Stimulated activated CD8-positive, alpha-beta memory T cell treated with anti-CD3 and anti-CD28 coated beads, Interleukin-12 subunit alpha, Interleukin-12 subunit beta, amount 100 ng/mL, for 4 hours (primary cell): ENCODE measurements at places on chromosomes 6 and 20.

DNA sequence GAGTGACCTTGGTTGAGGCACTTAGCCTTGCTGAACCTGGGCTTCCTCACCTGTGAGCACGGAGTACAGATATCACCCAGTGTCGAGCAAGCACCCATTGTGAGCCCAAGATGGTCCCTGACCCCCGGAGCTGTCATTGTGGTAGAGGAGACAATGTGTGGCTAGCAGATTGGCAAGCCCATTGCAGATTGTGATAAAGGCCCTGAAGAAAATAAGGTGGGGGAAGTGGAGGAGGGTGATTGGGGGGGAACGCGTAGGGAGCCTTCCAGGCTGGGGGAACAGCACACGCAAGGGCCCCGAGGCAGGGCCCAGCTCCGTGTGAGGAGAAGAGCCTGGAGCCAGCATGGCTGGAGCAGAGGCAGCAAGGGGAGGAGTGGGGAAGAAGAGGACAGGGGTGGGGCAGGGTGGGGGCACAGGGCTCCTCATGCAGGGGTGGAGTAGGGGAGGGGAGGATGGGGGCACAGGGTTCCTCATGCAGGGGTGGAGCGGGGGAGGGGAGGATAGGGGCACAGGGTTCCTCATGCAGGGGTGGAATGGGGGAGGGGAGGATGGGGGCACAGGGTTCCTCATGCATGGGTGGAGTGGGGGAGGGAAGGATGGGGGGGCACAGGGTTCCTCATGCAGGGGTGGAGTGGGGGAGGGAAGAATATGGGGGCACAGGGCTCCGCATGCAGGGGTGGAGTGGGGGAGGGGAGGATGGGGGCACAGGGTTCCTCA is 7.0 kb downstream of the CEBPB start:
- DNase-seq, result no peak

DNA sequence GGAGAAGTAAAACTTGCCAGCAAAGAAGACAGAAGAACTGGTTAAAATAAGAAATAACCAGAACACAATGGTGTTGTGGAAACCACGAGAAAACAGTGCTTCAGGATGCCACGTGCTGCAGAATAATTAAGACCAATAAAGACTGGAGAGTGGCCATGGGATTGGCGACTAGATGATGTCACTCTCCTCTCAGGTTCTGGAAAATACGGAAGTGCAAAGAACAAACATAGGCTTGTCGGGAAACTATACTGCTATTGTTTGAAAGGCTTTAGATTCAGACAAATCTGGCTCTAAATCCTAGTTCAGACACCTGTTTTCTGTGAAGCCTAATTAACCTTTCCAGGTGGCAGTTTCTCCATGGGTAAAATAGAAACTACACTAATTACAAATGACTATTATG is 138.4 kb upstream of the STXBP5 start:
- no peak for DNase-seq

DNA sequence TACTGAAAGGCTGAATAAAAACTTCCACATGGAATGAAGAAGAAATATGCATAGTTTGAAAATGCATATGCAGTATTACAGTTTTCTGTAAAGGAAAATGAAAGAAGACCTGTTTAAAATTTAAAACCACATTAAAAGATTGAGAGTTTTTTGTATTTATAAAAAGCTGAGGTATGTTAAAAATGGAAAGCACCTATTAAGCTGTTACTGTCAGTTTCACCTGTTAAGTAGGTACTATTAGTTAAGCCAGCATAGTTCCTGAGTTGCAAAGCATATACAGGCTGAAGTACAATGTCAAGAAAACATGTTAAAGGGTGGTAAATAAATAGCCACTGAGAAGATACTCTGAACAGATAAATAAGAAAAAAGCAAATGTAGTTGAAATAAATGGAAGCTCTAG is 69.9 kb downstream of the ATXN1 start:
- DNase-seq, result no peak

DNA sequence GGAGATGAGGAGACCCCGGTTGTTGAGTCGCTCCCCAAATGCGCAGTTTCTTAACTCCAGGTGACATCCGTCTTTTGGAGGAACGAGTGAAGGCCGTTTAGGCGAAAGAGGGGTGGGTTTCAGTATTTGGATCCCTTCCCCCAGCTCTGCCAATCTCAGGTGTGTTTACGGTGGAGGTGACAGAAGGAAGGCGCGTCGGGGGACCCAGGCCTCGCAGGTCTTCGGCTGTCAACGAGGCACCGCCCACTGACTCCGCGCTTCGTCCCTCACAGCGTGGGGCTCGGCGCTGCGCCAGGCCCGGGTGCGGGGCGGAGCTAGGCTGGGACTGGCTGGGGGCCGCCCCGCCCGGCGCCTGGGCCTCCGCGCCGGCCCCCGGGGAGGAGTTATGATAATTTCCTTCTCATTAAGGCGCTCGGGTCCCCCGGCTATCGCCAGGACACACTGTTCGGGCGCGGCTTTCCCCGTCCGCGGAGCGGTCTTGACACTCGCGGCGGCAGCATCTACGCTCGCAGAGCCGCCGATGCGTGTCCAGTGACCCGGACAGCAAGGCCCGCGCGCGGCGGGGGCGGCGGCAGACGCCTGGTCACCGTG is at the start of gene TFAP2C:
Gene TFAP2C (plus strand): TSS at position 434 of the 591 bp plus-strand sequence. CDS start 239 bp downstream, outside the sequence.
- no peak for DNase-seq

GRCh38 chr20:56249244-56249955 is 868 bp downstream of the MC3R start:
- DNase-seq, result no peak

- no peak for DNase-seq
These were observed 198.8 kb upstream of the PREP start for GRCh38 chr6:105601541-105602236.

GRCh38 chr20:53162251-53162835 is 190.2 kb downstream of the TSHZ2 start:
- no peak for DNase-seq

DNA sequence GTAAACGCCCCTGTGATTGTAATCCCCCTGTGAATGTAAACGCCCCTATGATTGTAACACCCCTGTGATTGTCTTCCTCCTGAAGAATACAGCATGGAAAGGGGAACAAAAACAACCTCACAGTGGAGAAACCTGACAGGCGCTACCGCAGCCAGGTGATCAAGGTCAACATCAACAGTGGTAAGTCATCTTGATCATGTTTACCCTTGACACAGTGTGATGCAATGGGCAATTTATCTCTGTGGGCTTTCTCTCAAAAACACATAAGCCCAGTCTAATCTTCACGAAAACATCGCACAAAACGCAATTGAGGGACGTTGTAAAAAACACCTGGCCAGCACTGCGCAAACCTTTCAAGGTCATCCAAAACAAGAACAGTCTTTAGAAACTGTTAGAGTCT is 277.2 kb downstream of the PRKN start:
- DNase-seq, result no peak

GRCh38 chr6:20069021-20069522 is 143.2 kb downstream of the MBOAT1 start:
- DNase-seq, result no peak

GRCh38 chr6:80608881-80609280 is 502.4 kb downstream of the BCKDHB start:
- DNase-seq, result no peak

- no peak for DNase-seq
These were observed 79.1 kb downstream of the SNAP25 start for GRCh38 chr20:10297684-10298240.

- no peak for DNase-seq
These were observed 23.9 kb downstream of the ZNF337 start for GRCh38 chr20:25672659-25673235.

- DNase-seq, result no peak
These were observed 47.1 kb downstream of the DST start for GRCh38 chr6:56595490-56596122.

DNA sequence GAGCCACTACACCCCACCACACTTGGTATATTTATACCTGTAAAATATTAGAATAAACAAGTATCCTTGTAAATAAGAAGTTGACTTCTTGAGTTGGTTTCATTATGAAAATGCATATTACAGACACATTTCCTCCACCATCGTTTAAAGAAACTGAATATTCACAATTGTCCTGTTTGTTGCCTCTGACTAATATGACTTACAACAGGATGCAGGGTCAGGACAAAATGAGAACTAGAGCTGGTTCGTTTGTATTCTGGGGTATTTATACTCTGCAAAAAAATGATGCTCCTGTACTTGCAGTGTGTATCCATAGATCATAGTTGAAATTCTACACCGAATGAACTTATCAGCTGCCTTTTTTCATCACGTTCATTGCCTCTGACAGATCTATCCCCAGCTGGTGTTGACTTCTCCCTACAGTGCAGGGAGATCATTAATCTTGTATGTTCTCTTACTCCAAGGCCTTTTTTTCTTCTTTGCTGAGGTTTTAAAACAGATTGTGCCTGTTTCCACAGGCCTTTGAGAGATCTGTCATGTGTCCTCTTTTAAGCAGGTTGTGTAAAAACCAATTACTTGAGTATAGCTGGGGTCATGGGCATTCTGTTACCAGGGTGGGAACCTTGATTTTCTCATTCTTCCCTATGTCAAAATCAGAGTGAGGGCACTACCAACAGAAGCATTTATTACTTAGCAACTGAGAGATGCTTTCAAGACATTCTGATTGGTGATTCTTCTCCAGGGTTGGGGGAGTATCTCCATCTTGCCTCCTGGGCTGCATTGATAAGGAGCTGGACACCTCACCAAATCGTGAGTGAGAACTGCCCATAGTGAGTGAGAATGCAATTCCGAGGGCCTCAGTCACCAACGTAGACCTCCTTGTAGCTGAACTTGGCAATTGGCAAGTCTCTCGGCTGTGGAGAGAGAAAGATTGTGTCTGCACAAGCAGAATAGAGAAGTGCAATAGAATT is 78.8 kb upstream of the CD83 start:
- DNase-seq, result no peak

DNA sequence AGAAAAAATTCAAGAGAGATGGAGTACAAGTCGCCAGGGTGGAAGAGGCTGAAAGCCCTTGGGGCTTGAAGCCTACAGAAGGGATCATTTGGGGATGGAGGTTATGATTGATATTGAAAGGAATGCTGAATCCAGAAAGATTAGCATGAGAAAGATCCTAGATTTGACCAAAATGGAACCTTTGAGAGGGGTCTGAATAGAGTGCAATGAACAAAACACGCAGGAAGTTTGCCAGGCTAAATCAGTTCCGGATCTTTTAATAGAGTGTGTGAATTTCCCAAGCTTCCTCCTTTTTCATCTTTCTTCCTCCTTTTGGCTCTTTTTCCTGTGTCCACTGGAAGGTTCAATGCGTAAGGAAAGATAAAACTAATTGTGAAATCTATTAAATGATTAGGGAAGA is 15.3 kb downstream of the IPCEF1 start:
- DNase-seq, result no peak

DNA sequence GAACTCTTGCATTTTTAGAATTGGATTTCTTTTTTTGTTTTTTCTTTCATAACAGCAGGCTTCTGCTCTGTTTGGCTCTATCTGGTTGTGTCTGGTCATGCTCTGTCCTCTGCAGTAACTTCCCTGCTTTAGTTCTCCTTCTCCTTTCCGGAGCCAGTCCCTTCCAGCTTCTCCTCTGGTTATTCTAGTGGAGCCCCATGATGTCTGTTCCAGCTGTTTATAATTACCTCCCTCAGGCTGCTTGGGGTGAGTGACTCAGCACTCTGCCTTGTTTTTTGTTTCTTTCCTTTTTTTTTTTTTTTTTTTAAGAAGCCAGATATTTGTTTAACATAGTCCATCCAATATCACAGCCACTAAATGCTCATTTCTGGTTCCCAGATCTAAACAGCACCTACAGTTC is 409.6 kb downstream of the MAFB start:
- DNase-seq, result no peak

GRCh38 chr6:109471105-109471810 is 11.8 kb downstream of the ZBTB24 start:
- no peak for DNase-seq

GRCh38 chr20:20085812-20086211 is 33.5 kb downstream of the CFAP61 start:
- DNase-seq, result no peak

- DNase-seq, result no peak
These were observed 12.8 kb downstream of the SUN5 start for GRCh38 chr20:32991383-32991782.

DNA sequence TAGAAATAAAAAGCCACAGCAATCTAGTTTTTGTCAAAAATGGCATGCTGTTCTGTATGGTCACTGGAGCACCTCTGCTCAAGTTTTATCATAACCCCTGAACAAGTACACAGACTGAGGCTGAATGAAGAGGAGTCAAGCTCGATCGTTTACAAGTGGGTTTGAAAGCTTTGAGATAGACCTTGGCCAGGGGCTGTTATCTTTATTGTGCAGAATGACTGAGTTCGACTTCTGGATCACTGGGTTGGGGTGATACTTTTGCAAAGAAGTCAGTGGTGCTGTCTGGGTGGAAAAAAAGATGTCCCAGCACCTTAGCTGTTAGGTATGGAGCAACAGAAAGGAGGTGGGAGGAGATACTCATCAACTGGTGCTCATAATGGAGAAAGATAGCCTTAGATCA is 446.0 kb downstream of the HACE1 start:
- no peak for DNase-seq

- DNase-seq, result no peak
These were observed 1026.6 kb downstream of the EYS start for GRCh38 chr6:64680446-64680845.

DNA sequence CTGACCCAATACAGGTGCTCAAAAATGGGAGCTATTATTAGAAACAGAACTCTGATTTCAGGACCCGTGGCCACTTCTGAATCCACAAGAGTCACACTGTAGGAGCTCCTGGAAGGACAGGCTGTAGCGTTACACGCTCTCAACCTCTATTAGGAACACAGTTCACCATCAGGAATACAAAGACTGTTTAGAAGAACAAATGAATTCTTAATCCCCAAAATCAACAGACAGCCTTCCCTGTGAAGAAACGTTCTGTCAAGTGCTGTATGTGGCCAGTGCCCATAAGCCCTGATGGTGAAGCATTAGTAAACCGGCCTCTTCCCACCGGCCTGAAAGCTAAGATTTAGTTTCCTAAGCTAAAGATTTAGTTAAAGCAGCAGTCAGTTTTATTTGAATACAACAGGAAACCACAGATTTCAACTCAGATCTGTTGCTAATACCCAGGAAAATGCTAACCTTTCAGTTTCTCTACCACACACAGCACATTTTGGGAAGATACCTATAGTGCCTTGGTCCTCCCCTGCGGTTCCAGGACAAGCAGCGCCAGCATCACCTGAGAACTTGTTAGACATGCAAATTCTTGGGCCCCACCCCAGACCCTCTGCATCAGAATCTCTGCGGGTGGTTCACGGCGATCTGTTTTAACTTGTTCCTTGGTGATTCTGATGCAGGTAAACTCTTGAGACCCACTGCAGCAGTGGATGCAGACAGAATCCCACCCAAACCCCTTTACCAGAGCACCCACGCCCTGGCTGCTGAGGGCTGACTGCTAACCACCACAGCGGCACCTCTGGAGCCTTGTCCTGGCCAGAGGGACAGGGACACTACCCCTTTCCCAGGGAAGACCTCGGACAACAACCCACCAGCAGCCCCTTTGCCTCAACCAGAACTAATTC is 33.4 kb downstream of the MTRES1 start:
- no peak for DNase-seq

- no peak for DNase-seq
These were observed 1034.9 kb downstream of the EYS start for GRCh38 chr6:64672131-64672530.

GRCh38 chr6:17418281-17419188 is 25.1 kb downstream of the CAP2 start:
- DNase-seq, result no peak

- no peak for DNase-seq
These were observed 37.4 kb upstream of the FAM135A start for GRCh38 chr6:70375882-70376281.
